ENCODE measurements at places on chromosomes 16 and 17.
A peak's percentile ranks its signal among the peaks of the same experiment; 100 is the strongest.

- peak; percentile 23 for DNase-seq
- H3K4me3 ChIP-seq = no peak overlapping the region
- H3K4me1 ChIP-seq = no peaks in the 10 kb centered on the region
- no peaks in the 10 kb centered on the region for H3K36me3 ChIP-seq
- H3K27ac ChIP-seq = no peak overlapping the region
- no peaks in the 10 kb centered on the region for H3K27me3 ChIP-seq
Measured at GRCh38 chr17:1273492-1274244, 3.4 kb downstream of the BHLHA9 start.

DNA sequence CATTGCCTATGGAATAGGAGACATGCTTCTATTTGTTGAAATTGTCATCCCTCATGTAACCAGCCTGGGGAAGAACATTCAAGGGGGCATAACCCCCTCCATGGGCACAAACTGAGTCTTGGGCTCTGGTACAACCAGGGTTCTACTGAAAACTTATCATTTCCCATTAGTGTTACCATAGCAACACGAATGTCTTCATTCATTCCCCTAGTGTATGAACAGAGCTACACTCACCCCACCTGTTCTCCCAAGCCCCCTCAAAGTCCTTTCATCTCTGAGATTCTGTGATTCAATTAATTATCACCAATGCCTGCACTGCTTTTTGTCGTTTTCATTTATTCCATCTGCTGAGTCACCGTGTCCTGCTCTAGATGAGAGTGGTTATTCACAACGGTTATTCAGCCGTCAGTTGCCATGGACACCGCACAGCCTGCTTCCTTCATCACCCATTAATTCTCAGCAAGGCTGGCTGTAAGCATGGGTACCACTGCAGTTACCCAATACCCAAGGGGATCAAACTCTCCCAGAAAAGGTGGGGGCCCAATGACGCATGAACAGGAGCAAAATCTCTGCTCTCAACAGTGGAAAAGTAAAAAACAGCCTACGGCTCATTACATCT is 1.6 kb upstream of the GAST start:
- H3K36me3 ChIP-seq = peaks cover 6% of the 10 kb centered on the region
- no peak for DNase-seq
- no peak overlapping the region for H3K27ac ChIP-seq
- peaks cover 41% of the 10 kb centered on the region for H3K27me3 ChIP-seq

DNA sequence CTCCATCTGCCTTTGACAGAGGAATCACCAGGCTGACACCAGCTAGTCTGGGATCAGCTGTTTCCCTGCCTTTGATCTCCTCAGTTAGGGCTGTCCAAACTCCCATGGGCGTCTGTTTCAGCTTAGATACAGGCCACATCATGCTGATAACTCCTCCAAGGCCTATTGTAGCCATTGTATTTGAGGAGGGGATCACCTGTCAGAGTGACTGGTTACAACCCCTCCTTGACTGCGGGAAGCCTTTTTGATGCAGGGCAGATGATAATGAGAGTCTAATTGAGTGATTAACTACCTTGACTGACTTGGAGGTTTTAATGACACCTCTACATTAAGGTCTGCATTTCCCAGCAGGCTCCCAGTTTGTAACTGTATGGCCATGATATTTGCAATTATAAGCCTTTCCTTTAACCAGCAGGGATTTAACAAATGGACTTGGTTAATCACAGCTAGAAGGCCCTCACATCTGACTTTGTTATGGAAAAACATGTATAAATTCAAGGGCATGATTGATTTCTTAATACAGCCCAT is 863.5 kb downstream of the KCNJ2 start:
- H3K4me1 ChIP-seq = no peaks in the 10 kb centered on the region
- peak overlapping the region; percentile 15 for H3K4me3 ChIP-seq
- no peaks in the 10 kb centered on the region for H3K36me3 ChIP-seq
- H3K27me3 ChIP-seq = peaks cover 14% of the 10 kb centered on the region

GRCh38 chr16:72270531-72270930 is 98.6 kb upstream of the PMFBP1 start:
- no peak for DNase-seq
- no peak overlapping the region for H3K4me3 ChIP-seq
- H3K4me1 ChIP-seq = no peaks in the 10 kb centered on the region
- H3K27me3 ChIP-seq = no peaks in the 10 kb centered on the region

- no peak overlapping the region for H3K27ac ChIP-seq
- peak; percentile 55 for DNase-seq
- no peaks in the 10 kb centered on the region for H3K4me1 ChIP-seq
- H3K27me3 ChIP-seq = no peaks in the 10 kb centered on the region
- H3K36me3 ChIP-seq = no peaks in the 10 kb centered on the region
- H3K4me3 ChIP-seq = no peak overlapping the region
Measured at GRCh38 chr17:12415031-12415430, 250.7 kb upstream of the MYOCD start.

DNA sequence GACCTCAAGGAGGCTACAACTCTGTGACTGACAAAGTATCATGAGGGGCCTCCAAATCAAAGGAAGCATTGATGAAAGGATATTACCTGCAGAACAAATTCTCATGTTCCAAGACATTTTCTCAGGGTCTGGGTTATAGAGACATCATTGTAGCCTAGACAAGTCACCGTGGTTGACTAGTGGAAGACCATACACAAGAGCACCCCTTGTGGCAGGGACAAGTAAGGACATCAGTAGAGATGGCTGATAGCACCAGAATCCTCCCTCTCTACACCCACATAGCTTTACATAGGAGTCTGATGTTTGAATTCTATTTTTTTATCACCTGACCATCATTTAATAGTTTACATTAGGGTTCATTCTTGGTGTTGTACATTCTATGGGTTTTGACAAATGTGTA is 32.5 kb upstream of the CDH8 start:
- H3K36me3 ChIP-seq = peaks cover 2% of the 10 kb centered on the region
- peak; percentile 36 for DNase-seq
- no peak overlapping the region for H3K27ac ChIP-seq
- no peaks in the 10 kb centered on the region for H3K27me3 ChIP-seq
- no peak overlapping the region for H3K4me3 ChIP-seq

DNA sequence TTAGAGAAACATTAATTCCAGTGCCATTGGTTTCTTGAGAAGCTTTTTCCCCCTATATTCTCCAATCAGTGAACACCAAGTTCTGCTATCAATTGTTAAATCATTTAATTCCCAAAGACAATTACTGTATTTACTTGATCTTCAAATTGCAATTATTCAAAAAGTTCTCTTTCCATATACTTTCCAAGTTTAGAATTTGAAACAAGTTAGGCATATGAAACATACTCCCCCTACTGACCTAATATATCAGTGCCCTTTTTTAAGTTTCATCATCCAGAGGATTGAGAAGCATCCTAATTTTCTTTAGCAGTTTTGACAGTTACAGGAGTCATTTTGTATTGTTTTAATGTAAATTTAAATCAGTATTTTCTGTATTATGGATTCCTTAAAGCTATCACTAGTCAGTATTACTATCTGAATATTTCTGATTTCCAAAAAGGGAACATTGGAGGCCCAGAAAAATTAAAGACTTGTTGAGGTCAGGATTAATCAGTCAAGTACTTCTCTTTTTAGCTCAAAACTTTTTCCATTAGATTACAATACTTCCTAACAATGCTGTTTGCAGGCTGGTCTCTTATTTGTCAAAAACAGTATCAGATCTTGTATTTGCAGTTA is 16.3 kb downstream of the MEIOC start:
- no peak for DNase-seq
- no peak overlapping the region for H3K27ac ChIP-seq
- H3K27me3 ChIP-seq = no peaks in the 10 kb centered on the region
- no peak overlapping the region for H3K4me3 ChIP-seq
- H3K4me1 ChIP-seq = no peaks in the 10 kb centered on the region

DNA sequence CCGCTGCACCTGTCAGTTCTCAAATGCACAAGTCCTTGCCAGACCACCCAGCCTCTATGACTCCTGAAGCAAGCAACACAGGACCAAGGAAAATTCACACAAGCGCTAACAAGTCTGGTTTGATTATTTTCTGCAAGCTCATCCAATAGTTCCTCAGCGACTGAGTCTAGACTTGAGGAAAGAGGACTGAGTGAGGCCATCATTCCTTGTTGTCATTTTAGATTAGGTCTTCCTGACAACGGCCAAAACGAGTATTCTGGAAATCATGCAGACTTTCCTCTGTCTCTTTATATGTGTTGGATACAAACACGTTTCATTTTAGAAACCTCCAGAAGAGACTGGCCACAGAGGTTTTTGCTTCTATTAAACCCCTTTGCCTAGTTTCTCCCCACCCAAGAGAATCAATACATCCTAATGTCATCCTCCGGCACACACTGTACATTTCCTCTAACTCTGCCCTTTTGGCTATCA is 561 bp downstream of the CCDC47 start:
- H3K4me3 ChIP-seq = peak overlapping the region; percentile 99
- no peak for DNase-seq
- H3K27ac ChIP-seq = no peak overlapping the region

GRCh38 chr17:78883089-78883532 is 19.9 kb downstream of the CEP295NL start:
- peak overlapping the region; percentile 59 for H3K4me3 ChIP-seq
- no peak for DNase-seq
- H3K36me3 ChIP-seq = no peaks in the 10 kb centered on the region

GRCh38 chr17:78534492-78535272 is 42.5 kb downstream of the DNAH17 start:
- no peaks in the 10 kb centered on the region for H3K27me3 ChIP-seq
- H3K36me3 ChIP-seq = no peaks in the 10 kb centered on the region

DNA sequence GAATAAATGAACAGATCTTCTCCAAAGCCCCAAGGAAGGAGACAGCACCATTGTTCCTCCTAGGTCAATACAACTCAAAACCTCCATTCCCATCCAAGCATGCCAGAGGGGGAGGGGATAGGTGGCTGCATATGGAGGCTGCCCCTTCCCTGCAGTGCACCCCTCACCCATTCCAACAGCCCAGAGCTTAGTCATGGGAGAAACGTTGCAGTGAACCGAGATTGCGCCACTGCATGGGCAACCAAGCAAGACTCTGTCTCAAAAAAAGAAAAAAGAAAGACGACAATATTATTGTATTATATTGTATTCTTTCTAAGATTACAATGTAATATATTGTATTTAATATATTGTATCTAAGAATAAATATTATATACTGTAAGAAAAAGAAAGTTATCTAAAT is 36.4 kb upstream of the CD300E start:
- no peaks in the 10 kb centered on the region for H3K36me3 ChIP-seq
- peaks cover 3% of the 10 kb centered on the region for H3K4me1 ChIP-seq
- no peak overlapping the region for H3K27ac ChIP-seq
- no peak overlapping the region for H3K4me3 ChIP-seq
- DNase-seq = no peak

GRCh38 chr16:82404586-82405315 is 222.0 kb upstream of the CDH13 start:
- H3K27me3 ChIP-seq = no peaks in the 10 kb centered on the region
- DNase-seq = no peak
- H3K4me3 ChIP-seq = no peak overlapping the region
- no peaks in the 10 kb centered on the region for H3K4me1 ChIP-seq
- no peak overlapping the region for H3K27ac ChIP-seq

GRCh38 chr16:31464781-31465260 is 5.5 kb downstream of the ARMC5 start:
- H3K36me3 ChIP-seq = peaks cover 3% of the 10 kb centered on the region
- H3K27me3 ChIP-seq = no peaks in the 10 kb centered on the region
- no peak overlapping the region for H3K27ac ChIP-seq
- H3K4me1 ChIP-seq = no peaks in the 10 kb centered on the region
- DNase-seq = no peak

- no peak overlapping the region for H3K4me3 ChIP-seq
- no peak for DNase-seq
- no peaks in the 10 kb centered on the region for H3K27me3 ChIP-seq
- no peak overlapping the region for H3K27ac ChIP-seq
- no peaks in the 10 kb centered on the region for H3K4me1 ChIP-seq
- peaks cover 3% of the 10 kb centered on the region for H3K36me3 ChIP-seq
Measured at GRCh38 chr17:1590029-1590746, 27.6 kb upstream of the PITPNA start.

DNA sequence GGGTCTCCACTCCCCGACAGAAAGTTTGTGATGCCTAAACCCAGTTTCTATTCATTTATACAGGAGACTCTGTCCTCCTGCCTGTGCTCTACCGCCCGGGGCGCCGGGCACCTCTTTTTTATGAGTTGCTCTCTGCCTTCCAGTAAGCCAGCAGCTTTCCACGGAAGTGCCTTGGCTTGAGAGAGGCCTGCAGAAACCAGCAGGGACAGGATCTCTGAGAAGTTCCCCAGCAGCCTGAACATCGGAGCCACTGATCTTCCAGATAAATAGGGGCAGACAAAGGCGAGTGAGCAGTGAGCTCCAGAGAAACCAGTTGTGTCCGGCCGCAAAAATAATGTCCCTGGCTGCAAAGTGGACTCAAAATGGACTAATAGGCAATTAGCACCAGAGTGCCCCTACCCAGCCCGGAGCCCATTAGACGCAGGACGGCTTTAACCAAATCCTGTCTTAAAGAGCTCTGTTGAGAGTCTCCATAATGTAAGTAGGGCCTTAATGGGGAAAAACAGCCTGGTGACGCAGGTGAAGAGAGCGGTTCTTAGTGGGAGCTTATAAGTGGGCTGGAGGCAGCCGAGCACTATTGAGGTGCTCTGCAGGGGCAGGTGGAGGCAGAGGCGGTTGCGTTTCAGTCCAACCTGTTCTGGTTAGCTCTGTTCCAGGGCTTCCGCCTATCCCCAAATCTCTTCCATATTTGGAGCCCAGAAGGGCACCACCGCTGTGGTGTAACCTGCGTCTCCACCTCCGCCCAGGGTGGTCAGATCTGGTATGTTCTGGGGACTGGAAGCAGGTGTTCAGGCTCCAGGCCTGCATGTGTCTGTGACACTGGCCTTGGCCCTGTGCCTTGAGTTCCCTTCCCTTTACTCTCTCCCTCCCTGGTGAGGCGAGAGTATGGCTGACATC is 74.1 kb downstream of the NT5M start:
- no peaks in the 10 kb centered on the region for H3K4me1 ChIP-seq
- no peaks in the 10 kb centered on the region for H3K27me3 ChIP-seq
- H3K4me3 ChIP-seq = no peak overlapping the region
- no peak for DNase-seq
- H3K36me3 ChIP-seq = no peaks in the 10 kb centered on the region

- no peaks in the 10 kb centered on the region for H3K4me1 ChIP-seq
- H3K36me3 ChIP-seq = no peaks in the 10 kb centered on the region
- H3K4me3 ChIP-seq = no peak overlapping the region
- H3K27ac ChIP-seq = no peak overlapping the region
- no peak for DNase-seq
- H3K27me3 ChIP-seq = no peaks in the 10 kb centered on the region
Measured at GRCh38 chr16:79862601-79863000, 262.1 kb upstream of the MAF start.

- no peak overlapping the region for H3K4me3 ChIP-seq
- no peaks in the 10 kb centered on the region for H3K4me1 ChIP-seq
- no peaks in the 10 kb centered on the region for H3K27me3 ChIP-seq
- no peak for DNase-seq
Measured at GRCh38 chr17:8825802-8826201, 26.6 kb upstream of the MFSD6L start.

DNA sequence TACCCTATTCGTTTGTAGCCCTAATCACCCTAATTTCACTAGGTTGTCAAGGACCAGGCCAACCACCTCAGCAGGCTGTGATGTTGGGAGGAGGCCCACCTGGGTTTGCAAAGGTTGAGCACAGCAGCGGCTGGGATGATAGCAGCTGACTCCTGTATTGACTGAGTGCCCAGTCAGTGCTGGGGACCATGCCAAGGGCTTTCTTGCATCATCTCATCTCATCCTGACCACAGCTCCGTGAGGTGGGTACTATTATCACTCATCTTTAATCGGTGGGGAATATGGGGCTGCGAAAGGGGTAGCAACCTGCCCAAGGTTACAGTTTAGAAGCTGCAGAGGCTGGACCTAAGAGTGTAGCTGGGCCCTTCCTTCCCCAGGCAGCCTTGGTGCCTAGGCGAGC is 11.7 kb downstream of the ATPAF2 start:
- H3K36me3 ChIP-seq = peaks cover 4% of the 10 kb centered on the region
- no peak for DNase-seq
- no peaks in the 10 kb centered on the region for H3K27me3 ChIP-seq
- no peak overlapping the region for H3K4me3 ChIP-seq
- no peak overlapping the region for H3K27ac ChIP-seq

Measured in H9 (cell line).